ENCODE measurements at places on chromosomes 4 and X.

GRCh38 chr4:10743357-10743756 is 58.8 kb upstream of the CLNK start:
- no peak for DNase-seq

GRCh38 chrX:77597090-77597489 is 149.9 kb downstream of the FGF16 start:
- no peak for DNase-seq

DNA sequence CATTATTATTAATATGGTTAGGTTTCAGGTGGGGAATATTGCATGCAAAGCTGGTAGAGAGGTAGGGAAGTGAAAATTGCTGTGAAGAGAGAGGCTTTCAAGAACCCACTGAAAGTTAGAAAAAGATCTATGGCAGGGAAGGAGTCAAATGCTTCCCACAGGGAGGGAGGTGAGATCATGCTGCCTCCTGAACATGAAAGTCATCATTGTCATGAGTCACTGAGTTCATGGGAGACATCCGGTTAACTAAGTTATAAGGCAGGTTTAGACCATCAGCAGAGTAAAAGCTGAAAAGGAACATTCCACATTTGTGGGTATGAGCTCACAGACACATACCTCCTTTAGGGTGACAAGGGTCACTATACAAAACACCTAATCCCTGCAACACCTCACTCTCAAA is 16.2 kb downstream of the GATB start:
- DNase-seq = no peak

GRCh38 chr4:164488114-164488513 is 265.8 kb upstream of the SMIM31 start:
- DNase-seq = no peak

- no peak for DNase-seq
Observed at GRCh38 chr4:186606591-186606992, 51.2 kb upstream of the MTNR1A start.

GRCh38 chrX:85326234-85327059 is 53.0 kb downstream of the POF1B start:
- no peak for DNase-seq

GRCh38 chrX:136816975-136817374 is 36.2 kb upstream of the ARHGEF6 start:
- DNase-seq = no peak

All from stimulated activated CD8-positive, alpha-beta memory T cell treated with anti-CD3 and anti-CD28 coated beads, Interleukin-2, amount 100 ng/mL, for 48 hours (primary cell).